ENCODE measurements at places on chromosomes 12 and 14. TPM values are rescaled to one million over a fixed set of nuclear protein-coding genes. Genes with fewer than 3 reads are reported as not detected.

DNA sequence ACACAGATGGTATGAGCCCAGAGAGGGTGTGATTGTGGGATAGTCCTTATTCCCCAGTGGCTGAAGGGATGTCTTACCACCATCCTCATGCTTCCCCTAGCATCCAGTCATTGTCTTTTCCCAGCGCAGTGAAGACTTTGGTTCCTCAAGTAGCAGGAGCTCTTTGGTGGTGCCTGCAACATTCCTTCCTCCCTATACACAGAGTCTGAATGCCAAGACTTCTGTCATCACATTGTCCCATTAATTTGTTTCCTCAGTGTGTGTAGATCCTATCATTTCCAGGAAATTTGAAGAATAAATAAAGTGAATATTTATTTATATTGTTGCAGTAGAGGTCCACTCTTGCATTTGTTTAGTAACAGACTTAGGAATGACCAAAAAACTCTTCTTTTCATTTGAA lies 147.2 kb downstream of the DACT1 start:
- no peak for DNase-seq

DNA sequence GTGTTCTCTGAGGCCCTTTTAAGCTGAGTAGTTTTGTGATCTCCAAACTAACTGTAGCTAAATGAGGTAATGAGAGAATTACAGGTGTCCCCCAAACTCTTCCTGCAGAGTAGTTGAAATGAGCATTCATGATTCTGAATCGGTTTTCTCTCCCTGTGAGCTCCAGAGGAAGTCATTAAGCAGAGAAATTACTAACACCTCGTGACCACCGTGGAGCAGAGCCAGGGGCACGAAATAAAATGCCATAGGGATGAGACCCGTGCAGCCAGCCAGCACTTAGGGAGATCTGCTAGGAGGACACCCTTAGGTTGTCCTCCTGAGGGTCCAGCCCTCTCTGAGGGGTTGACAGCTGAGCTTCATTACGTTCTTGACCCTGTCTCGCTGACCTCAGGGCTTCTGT lies 79.5 kb downstream of the SLC25A47 start:
- DNase-seq = no peak

- no peak for DNase-seq
Observed at GRCh38 chr12:38523920-38524319, 207.3 kb downstream of the ALG10B start.

CD69 gene
- total RNA-seq = not detected

MFAP5 gene
- not detected for total RNA-seq

- DNase-seq = peak; percentile 82
Observed at GRCh38 chr14:99201351-99202073, 70.5 kb downstream of the BCL11B start.

PRH2 gene
- total RNA-seq = not detected

DNA sequence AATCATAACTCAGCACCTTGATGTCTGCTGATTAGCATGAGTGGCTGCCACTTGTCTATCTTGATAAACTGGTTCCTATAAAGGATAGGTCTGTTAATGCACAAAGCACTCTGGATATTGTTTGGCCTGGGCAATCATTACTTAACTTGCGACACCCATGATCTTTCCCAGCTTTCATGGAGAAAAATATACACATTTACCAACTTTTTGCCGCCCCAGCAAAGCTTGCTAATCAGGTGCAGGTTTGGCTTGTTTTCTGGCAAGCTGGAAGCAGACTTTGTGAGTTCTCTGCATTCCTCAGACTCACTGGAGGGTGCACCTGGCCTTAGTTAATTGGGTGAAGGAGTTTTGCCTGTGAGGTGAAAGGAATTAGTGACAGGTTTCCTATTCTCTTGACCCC lies 1126.4 kb upstream of the FLRT2 start:
- peak; percentile 11 for DNase-seq

GALNT4 gene
- 1.7 TPM for total RNA-seq

HPD gene
- total RNA-seq = 0.80 TPM

ERP27 gene
- total RNA-seq = not detected

- DNase-seq = no peak
Observed at GRCh38 chr12:26360062-26360461, 164.7 kb downstream of the SSPN start.

- peak; percentile 52 for DNase-seq
Observed at GRCh38 chr14:77991128-77991772, 178.9 kb upstream of the NRXN3 start.

DNA sequence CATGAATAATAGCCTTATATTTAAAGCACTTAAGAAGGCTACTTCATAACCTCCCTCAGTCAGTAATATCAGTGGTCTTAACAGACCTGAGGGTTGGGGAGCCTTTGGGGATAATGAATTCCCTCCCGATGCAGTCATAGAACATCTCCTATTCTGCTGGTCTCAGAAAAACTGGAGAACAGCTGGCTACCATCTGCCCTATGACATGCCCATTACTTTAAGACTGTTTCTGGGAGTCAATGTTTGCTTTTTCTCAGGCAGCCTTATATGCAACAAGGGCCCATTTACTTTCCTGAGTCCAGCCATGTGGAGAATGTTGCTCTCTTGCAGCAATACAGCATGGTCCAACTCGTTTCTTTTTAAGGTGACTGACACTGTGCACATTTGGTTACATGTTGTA lies 161.7 kb upstream of the PARP11 start:
- no peak for DNase-seq

DNA sequence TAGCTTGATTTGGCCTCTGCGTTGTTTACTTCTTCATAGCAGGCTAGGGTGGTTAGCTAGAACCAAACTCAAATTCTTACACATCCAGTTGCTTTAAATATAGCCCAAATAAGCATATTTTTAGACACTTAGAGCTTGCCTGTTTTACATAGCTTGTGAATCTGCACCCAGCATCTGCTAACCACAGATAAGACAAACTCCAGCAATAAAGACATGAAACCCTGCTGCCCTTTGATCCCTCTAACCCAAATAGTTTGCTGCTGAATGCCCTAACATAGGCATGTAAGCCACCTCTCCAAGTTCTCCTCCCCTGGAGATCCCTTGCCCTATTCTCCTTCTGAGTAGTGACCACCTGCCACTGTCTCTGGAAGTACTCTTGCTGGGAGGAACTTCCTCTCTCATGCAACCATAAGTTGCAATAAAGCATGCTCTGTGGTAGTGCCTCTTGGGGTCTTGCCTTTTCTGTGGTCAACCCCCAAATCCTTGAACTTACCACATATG lies 185.6 kb downstream of the TMEM117 start:
- DNase-seq = no peak

DNA sequence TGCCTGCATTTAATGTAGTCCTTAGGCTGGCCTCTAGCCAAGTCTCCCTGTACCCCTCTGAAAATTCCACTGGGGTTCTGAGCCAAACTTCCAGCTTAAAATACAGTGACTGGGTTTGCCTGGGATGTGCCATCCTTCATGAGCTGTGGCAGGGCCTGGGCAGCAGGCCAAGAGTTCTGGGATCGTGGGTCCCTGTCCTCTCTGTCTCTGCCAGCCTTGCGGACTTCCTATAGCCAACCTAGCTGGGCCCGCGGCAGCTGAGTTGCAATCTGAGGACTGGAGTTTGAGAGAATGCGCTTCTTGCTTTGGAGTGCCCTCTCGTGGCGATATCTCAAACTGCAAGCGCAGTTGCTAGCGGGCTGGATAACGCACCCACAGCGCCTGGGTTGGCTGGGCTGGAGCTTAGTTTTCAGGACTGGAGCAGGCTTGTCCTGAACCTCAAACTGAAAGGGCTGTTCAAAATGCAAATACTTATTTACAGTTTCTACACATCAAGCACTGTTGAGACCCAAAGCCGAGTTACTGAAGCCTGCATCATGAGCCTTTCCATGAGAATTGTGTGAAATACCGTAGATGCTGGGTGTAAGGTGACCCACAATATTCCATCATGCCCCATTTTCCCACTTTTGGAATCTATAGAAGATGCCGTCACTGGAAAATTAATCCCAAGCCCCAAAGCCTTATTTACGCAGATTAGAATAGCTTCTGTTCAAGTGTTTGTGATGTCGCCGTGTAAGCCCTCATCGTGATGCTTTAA lies 7.3 kb upstream of the IFI27L2 start:
- DNase-seq = peak; percentile 58

C12orf50 gene
- total RNA-seq = not detected

DNA sequence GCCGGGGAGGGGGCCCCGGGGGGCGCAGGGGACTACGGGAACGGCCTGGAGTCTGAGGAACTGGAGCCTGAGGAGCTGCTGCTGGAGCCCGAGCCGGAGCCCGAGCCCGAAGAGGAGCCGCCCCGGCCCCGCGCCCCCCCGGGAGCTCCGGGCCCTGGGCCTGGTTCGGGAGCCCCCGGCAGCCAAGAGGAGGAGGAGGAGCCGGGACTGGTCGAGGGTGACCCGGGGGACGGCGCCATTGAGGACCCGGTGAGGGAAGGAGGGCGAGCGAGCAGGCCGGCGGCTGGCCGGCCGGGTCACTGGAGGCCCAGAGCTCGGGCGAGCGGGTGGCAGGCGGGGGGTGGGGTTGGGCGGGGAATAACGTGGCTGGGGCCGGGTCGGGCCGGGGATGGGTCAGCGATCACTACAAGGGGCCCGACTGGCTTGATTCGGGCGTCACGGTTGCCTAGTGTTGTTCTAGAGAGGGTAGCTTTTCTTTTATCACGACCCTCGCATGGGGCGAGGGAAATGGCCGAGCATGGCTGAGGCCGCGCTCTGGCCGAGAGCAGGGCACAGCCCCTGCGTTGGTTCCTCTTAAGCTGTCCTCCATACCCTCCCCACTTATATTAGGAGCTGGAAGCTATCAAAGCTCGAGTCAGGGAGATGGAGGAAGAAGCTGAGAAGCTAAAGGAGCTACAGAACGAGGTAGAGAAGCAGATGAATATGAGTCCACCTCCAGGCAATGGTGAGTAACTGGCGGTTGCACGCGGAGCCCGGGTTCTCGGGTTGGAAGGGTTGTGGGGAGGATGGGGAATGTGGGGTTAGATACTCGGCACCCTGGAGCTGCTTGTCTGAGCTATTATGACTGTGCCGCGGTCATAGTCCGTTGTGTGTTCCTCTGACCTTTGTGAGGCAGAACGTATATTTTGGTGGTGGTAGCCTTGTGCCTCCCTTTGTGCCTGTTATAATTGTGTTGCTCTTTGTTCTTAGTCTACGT lies 603 bp downstream of the PABPN1 start:
- DNase-seq = peak; percentile 85

KRT6A gene
- total RNA-seq = not detected

CCDC177 gene
- 0.17 TPM for total RNA-seq

HSPB8 gene
- total RNA-seq = 15.8 TPM

GRCh38 chr12:31594681-31595080 lies 3.7 kb upstream of the DENND5B start:
- no peak for DNase-seq

GRCh38 chr12:108597559-108598471 lies at the start of gene TMEM119:
TSS of gene TMEM119 (minus strand) at chr12:108598084. CDS start at chr12:108592383, 5,701 bp downstream.
- peak; percentile 72 for DNase-seq

- DNase-seq = peak; percentile 29
Observed at GRCh38 chr12:4289998-4290790, 16.6 kb downstream of the CCND2 start.

EEF1AKMT3 gene
- total RNA-seq = 3.6 TPM

DNA sequence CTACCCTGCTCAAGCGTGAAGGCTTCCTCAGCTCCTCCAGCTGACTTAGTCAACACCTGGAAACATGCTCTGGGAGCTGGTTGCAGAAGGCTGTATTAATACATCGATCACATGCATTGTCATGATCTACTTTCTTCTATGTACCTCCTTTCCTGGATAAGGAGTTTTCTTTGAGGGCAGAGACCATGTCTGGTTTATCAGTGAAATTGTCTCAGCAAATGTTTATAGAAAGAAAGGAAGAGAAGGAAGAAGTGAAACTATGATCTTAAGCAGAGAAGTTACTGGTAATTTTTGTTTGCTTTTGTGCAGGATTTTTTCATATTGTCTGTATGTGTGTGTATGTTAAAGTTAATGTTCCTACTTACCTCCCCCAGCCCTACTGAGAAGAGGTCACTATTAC lies 4.5 kb downstream of the DYRK4 start:
- no peak for DNase-seq

C3AR1 gene
- not detected for total RNA-seq

GRCh38 chr12:124348659-124349380 lies 53.9 kb downstream of the RFLNA start:
- DNase-seq = no peak

LBHD2 gene
- total RNA-seq = not detected

DNA sequence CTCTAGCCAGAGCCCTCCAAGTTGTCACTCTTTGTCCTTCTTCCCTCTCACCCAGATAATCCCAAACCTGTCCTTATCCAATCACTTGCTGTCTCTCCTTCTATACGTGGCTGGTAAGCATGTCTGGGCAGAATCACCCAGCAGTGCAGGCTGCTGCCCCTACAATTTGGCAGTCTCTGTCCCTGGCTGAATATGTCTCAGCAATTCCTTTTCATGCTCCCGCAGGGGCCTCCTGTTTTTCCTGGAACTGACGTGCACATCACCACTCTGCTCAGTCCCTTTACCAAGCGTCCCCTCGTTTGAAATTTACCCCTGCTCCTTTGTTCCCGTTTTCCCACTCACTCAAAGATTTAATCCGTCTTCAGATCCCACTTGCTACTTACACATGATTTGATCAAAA lies 80.0 kb downstream of the ST8SIA1 start:
- DNase-seq = no peak

DNA sequence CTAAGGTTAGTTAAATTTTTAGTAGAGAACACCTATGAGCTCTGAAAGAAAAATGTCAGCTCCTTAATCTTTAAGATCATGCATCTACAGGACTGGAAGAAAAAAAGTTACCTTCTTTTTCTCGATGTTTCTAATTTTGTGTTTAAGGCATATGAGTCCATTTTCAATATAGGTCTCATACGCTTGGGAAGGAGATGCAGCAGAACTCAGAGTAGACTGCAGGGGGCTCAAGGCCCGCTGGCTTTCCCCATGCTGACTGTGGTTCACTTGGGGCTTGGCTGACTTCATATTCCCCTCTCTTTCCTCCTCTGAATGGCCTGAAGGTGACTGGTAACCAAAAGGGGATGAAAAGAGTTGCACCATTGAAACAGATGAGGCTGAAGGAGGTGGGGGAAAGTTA lies 1.5 kb downstream of the CAPRIN2 start:
- peak; percentile 48 for DNase-seq

DNA sequence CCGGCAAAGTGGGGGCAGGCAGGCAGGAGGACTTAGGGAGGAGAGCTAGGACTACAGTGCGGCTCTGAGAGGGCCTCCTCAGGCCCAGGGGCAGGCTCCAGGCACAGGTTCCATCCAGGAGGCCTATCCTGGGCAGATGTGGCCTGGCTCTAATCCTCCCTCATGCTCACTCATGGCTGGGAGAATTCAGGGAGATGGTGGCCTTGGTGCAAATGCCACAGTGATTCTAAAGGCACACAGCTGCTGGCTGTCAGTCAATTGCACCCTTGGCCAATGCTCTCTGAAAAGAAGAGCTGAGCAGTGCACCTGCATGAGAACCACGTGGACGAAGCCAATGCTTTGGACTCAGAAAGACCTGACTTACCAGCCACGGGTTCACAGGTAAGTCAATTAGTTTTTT lies 89.6 kb downstream of the C12orf75 start:
- no peak for DNase-seq

Data from H7 (cell line).